ENCODE measurements at places on chromosomes 5 and 9. TPM values are rescaled to one million over a fixed set of nuclear protein-coding genes. Genes with fewer than 3 reads are reported as not detected.

DNA sequence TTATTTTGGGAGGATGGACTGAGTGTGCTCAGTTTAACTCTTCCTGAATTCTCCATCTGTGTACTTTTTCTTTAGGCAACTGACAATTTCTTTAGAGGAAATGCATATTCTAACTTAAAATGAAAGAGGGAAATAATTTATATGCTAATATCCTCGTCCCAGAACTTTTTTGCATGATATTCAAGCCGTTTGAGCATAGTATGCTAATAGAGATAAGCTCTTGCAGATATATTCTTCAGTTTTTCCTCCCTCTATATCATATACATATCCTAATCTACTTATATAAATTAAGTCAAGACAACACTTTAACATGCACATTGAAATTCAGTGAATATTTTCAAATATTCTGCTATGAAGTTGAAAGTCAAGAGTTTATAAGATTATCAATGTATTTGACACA is 84.7 kb downstream of the YTHDC2 start:
- H3K27ac ChIP-seq, result no peak overlapping the region
- H3K36me3 ChIP-seq, result peaks cover 11% of the 10 kb centered on the region
- H3K4me1 ChIP-seq, result no peaks in the 10 kb centered on the region
- H3K4me3 ChIP-seq, result no peak overlapping the region
- no peak for DNase-seq

GRCh38 chr9:106828070-106828469 is 34.9 kb upstream of the ZNF462 start:
- DNase-seq, result no peak
- no peaks in the 10 kb centered on the region for H3K4me1 ChIP-seq
- H3K27me3 ChIP-seq, result no peaks in the 10 kb centered on the region
- H3K36me3 ChIP-seq, result no peaks in the 10 kb centered on the region
- H3K4me3 ChIP-seq, result no peak overlapping the region

DNA sequence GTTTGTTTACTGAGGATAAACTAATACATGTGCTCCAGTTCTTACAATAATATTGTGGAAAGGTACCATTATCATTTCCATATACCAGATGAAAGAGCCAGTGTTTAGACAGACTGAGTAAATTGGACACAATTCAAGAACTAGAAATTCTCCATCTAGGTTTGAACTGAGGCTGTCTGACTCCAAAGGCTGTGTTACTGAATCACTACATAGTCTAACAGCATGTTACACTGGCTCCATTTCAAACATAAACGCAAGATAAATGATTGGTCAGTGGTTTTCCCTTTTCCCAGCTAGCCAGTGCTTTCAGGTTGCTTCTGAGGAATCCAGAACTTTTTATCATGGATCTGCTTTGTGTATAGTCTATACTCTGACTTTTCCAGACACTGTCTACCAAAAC is 8.1 kb downstream of the SPDL1 start:
- H3K27me3 ChIP-seq, result no peaks in the 10 kb centered on the region
- H3K4me1 ChIP-seq, result no peaks in the 10 kb centered on the region
- no peak overlapping the region for H3K27ac ChIP-seq
- H3K4me3 ChIP-seq, result no peak overlapping the region
- DNase-seq, result no peak

DNA sequence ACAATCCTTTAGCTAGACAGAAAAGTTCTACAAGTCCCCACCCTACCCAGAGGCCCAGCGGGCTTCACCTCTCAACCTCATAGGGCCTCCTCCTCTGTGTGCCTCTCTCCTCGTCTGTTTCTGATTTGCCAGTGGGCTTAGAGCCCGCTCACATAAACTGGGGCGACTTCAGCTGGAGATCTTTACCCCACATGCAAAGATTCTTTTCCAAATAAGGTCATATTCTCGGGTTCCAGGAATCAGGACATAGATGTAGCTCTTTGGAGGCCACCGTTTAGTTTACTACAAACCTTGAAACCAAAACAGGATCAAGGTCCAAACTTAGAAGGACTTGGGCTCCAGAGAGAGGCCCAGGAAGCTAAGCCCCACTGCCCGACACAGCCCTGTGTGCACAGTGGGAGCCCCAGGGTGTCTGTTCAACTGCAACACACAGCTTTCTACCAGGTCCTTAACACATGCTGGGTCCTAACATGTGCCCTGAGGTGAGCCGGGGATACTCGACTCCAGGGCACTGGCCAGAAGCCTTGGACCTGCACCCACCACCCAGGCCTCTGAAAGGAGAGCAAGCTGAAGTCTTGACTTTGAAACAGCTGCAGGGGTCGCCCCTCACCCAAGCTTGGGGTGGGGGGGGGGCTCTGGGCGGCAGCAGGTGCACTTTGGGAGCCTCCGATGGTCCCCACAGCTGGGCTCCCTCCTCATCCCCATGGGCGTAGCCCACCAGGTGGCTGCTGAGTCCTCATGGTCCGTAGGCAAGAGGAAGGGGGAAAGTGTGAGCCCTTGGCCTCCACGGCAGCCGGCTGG is 26.8 kb upstream of the SLC12A7 start:
- H3K27me3 ChIP-seq, result no peaks in the 10 kb centered on the region
- no peak for DNase-seq
- H3K27ac ChIP-seq, result no peak overlapping the region
- H3K36me3 ChIP-seq, result no peaks in the 10 kb centered on the region
- H3K4me3 ChIP-seq, result no peak overlapping the region

DNA sequence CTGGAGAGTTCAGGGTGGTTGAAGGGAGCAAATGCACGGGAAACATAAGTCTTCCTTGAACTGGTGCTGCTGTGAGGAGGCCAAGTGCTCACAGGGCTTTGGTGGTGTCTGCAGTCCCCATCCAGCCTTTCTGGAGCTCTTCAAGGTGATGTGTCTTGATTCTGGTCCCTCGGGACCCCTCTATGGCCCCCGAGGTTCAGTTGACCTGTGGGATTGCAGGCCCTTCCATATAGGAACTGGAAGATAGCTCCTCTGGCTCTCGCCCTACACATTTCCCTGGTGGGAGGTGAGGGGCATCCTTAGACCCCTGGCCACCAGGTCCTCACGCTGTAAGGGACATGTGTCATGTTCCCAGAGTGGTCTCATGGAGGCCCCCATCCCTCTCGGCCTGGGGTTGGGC is 191.8 kb downstream of the GADD45G start:
- no peak overlapping the region for H3K27ac ChIP-seq
- no peak overlapping the region for H3K4me3 ChIP-seq
- no peaks in the 10 kb centered on the region for H3K36me3 ChIP-seq

GRCh38 chr5:138760448-138761110 is 7.4 kb downstream of the CTNNA1 start:
- no peaks in the 10 kb centered on the region for H3K27me3 ChIP-seq
- no peak overlapping the region for H3K27ac ChIP-seq
- H3K4me1 ChIP-seq, result 0 out of 2 replicates have a peak, but pooled peaks cover 4% of the 10 kb centered on the region
- H3K4me3 ChIP-seq, result no peak overlapping the region

GRCh38 chr5:137372773-137373160 is 126.4 kb downstream of the SPOCK1 start:
- no peaks in the 10 kb centered on the region for H3K4me1 ChIP-seq
- no peak overlapping the region for H3K4me3 ChIP-seq
- no peaks in the 10 kb centered on the region for H3K36me3 ChIP-seq
- H3K27ac ChIP-seq, result no peak overlapping the region
- peaks cover 7% of the 10 kb centered on the region for H3K27me3 ChIP-seq

- no peaks in the 10 kb centered on the region for H3K36me3 ChIP-seq
- no peak for DNase-seq
- H3K4me3 ChIP-seq, result no peak overlapping the region
- H3K27ac ChIP-seq, result no peak overlapping the region
- H3K27me3 ChIP-seq, result no peaks in the 10 kb centered on the region
Observed at GRCh38 chr5:127051591-127051990, 21.2 kb upstream of the MARCHF3 start.

PITX1 gene
- 38.5 TPM for total RNA-seq

CNTNAP3 gene
- 12.3 TPM for total RNA-seq

CCL28 gene
- not detected for total RNA-seq

PDE6A gene
- 0.47 TPM for total RNA-seq

DTWD2 gene
- total RNA-seq, result 0.85 TPM

Measured in SJCRH30 (cell line).